ENCODE measurements at places on chromosomes 2 and 18. TPM values are rescaled to one million over a fixed set of nuclear protein-coding genes. Genes with fewer than 3 reads are reported as not detected.

DNA sequence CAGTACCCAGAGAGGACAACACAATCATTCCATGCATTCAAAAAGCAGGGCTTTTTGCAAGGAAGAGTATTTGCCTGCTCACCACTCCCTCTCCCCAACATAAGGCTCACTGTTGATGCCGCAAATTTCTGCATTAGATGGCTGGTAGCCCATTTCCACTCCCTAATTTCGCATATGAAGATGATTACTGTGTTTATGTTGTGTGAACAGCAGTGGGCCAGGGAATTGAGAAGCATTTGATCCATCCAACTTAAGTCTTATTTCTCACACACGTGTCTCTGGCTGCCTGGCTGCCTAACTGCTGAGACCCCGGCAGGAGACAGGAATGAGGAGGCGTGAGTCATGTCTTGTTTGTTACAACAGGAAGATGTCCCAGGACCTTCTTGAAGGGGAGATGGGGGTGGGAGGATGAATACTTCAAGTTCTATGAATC is 294.1 kb downstream of the ALK start:
- DNase-seq, result no peak

DNA sequence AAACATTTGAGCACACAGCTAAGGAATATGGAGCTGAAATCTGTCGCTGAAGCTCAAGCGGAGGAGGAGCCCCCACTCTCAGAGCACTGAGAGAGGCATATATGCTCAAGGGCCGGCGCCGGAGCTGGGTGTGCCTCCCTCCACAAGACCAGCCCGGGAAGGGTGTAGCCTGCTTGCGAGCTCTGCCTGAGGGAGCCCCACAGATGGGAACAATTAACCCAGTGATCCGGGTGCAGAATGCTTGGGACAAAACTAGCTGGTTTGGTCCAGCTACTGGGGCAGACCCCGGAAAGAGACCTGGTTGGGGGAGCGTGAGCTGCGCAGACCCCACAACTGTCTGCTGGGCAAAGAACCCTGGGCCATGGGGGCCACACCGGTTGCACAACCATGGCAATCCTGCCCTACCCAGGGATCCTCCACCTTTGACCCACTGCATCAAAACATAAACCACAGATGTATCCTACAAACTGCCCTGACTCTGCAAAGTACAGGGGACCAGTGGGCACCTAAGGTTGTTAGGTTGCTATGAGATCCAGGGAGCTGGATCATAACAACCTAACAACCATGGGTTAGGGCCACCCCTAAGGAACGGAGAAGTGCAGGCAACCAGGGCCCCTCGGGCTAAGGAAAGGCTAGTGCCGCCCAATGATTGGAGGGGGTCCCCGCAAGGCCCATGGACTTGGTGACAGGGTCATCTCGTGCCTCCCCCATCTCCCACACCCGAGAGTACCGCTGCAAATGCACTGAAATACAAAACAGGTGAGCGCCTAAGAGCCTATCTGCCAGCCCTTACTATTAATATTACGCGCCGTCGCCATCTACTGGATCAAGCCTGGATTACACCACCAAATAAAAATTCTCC is 53.4 kb upstream of the SCN1A start:
- peak; percentile 40 for DNase-seq

DNA sequence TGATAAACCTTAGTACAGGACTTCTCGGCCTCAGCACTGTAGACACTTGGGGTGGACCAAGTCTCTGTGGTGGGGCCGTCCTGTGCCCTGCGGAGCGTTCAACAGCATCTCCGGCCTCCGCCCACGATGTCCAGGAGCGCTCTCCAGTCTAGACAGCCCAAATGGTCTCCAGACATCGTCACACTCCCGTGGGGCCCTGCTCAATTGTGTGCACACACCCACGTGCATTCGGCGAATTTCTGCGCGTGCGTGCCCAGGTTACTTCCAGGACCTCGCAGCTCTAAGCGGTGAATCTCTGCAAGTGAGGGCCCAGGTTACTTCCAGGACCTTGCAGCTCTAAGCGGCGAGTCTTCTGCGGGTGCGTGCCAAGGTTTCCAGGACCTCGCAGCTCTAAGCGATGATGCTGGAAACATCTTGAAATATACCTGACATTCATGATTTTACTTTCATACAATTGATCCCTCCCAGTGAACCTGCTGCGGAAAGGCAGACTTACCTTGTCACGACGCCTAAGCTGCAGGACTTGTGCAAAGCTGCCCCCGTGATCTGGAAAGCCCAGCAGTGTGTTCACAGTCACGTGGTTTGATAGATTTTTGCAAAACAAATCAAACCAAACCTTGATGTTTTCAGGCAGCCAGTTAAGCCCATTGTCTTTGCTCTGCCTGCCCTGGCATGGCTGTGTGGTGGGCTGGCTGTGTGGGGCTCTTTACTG is 16.1 kb upstream of the OTOS start:
- no peak for DNase-seq

GRCh38 chr2:135043345-135043744 is 3.9 kb downstream of the MAP3K19 start:
- no peak for DNase-seq

- DNase-seq, result no peak
Measured at GRCh38 chr2:230846360-230846759, 18.4 kb upstream of the ITM2C start.

Gene FAM117B
- total RNA-seq, result 3.8 TPM
